ENCODE measurements at places on chromosomes 16 and 17.

- no peak for DNase-seq
These were observed 141.2 kb downstream of the USP31 start for GRCh38 chr16:23008041-23008440.

DNA sequence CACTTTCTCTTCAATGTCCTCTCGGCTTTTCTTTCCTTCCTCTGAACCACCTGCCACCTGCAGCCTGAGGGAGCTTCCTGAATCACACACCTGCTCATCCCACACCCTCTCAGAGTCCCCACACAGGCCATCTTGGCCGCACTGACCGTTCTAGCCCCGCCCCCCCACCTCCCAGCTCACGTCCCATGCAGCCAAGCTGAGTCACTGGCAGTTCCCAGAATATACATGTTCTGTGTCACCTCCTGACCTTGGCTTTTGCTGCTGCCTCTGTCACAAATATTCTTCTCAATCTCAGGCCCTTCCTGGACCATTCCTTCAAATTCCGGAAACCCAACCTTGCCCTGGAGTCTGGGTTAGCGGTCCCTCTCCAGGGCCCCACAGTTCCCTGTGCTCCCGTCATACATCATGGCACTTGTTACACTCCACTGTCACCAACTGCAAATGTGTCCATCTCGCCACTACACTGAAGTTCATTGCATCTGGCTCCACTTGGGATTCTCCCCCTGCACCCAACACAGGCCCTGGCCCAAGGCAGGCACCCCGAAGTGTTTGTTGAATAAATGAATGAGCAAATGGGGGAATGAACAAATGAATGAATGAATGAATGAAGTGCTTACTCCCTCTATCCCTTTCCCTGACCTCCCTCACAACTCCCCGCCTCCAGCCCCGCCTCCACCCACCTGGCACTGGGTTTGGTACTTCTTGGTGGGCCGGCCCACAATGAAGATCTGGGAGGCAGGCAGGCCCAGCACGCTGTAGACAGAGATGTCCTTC, 12.8 kb downstream of the PIMREG start:
- no peak for DNase-seq

GRCh38 chr16:86211800-86212199, 298.5 kb upstream of the FOXF1 start:
- no peak for DNase-seq

DNA sequence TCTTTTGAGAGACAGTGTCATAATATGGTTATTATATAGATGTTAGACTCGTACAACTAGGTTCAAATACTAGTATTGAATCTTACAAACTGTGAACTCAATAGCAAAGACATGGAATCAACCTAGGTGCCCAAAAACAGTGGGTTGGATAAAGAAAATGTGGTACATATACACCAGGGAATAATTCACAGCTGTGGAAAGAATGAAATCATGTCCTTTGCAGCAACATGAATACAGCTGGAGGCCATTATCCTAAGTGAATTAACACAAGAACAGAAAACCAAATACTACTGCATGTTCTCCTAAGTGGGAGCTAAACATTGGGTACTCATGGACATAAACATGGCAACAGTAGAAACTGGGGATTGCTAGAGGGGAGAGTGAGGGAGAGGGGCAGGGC, 8.1 kb downstream of the PHKB start:
- no peak for DNase-seq

All from activated CD4-positive, alpha-beta T cell treated with anti-CD3 and anti-CD28 coated beads, Interleukin-2, amount 50 U/mL, for 1 hour (primary cell).